ENCODE measurements at places on chromosomes 2 and 18.

DNA sequence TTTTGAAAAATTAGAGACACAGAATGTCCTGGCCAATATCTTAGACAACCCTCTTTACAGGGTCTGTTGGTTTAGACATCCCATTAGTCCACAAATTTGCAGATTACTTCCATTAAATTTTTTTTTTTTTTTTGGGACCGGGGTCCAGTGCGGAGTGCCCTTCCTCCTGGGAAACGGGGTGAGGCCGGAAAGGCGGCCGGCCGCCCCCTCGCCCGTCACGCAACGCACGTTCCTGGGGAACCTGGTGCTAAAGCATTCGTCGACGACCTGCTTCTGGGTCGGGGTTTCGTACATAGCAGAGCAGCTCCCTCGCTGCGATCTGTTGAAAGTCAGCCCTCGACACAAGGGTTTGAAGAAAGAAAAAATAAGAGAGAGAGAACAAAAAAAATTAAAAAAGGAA lies 21.5 kb upstream of the RBFA start:
- no peak for DNase-seq

DNA sequence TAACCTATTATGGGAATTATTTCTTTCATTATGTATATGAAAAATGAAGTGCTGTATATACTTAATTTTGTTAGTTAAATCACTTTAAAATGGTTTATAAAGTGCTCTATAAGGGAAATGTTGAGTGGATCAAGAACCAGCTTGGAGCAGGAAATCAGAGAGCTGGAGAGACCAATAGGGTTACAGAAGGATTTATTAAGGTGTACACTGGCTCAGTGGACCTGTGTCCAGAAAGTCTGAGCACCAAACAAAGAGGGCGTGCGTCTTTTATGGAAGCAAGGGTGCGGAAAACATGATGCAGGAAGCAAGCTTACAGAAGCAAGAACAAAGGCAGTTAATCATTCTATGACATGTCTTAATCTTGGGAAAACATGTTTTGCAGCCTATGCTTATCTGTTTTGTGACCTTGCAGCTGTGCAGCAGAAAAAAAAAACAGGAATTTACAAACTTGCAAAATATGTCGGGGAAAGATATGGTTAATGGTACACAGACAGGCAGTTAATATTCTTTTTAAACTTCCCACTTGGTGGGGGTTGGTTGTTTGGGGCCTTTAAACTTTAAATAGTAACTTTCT lies 65.2 kb upstream of the SLC35G4 start:
- DNase-seq = no peak

- no peak for DNase-seq
These were observed 428.7 kb upstream of the ID2 start for GRCh38 chr2:8252997-8253694.

- DNase-seq = no peak
These were observed 22.6 kb upstream of the CALCRL start for GRCh38 chr2:187470698-187471097.

- DNase-seq = no peak
These were observed 30.0 kb downstream of the SERPINB8 start for GRCh38 chr18:63999871-64000270.

DNA sequence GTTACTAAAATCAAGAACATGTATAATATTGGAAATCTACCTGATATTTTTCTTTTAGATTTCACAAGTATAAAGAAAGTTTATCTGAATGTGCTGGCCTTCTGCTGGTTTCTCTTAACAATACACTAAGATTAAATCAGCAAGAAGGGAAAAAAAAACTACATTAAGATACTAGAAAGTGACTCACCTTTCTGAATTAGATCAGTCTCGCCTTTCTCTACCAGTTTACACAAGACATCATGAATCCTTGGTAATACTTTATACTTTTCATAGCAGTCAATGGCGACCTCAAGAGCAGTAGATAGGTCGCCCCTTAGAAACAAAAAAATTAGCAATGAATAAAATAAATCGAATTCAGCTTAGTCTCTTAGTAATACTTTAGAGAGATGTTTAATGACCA lies 61.2 kb downstream of the LRPPRC start:
- DNase-seq = no peak

GRCh38 chr2:102276549-102277201 lies 34.7 kb upstream of the IL1RL1 start:
- no peak for DNase-seq

GRCh38 chr2:157784823-157785175 lies 91.3 kb downstream of the ACVR1 start:
- no peak for DNase-seq

GRCh38 chr2:161367675-161368074 lies 48.4 kb upstream of the TBR1 start:
- no peak for DNase-seq

- no peak for DNase-seq
These were observed 45.1 kb upstream of the SERTAD2 start for GRCh38 chr2:64698668-64699444.

GRCh38 chr18:9017167-9017904 lies 85.2 kb upstream of the NDUFV2 start:
- DNase-seq = peak; percentile 78

DNA sequence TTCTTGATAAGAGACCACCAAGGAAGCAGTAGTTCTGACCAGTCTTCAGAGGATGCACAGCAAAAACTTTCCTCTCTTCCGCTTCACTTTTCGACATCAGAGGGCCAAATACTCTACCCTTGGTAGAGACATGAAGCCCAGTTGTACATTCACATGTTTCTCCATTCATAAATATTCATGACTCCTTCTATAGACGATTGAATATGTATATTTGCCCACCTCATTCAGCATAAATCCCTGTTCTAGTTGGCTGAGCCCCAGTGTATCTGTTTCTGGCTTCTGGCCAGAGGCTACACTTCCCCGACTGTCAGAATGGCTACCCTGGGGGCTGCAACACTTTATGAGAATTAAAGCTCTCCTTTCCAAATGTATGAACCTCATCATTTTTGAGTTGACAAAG lies 258.5 kb downstream of the ASXL3 start:
- DNase-seq = no peak

- DNase-seq = no peak
These were observed 10.2 kb downstream of the RAB10 start for GRCh38 chr2:26043862-26044696.

GRCh38 chr2:152037743-152038435 lies 61.0 kb downstream of the CACNB4 start:
- DNase-seq = no peak

DNA sequence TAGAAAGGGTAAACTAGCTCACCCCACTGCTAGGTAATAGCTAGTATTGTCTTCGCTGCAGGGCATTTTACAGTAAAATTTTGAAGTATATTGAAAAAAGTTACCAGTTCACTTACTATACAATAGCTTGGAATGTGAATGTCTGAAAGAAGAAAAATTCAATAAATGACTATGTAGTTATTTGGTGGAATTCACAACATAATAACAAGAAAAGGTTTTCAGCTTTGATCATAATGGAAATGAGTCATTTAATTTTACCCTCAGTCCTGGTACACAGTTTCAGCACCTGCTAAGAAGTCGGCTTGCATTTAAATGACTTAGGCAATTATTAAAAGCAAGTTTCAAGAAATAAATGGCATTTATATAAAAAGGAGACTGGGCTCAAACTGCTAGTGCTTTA lies 90.4 kb downstream of the NUP35 start:
- no peak for DNase-seq

DNA sequence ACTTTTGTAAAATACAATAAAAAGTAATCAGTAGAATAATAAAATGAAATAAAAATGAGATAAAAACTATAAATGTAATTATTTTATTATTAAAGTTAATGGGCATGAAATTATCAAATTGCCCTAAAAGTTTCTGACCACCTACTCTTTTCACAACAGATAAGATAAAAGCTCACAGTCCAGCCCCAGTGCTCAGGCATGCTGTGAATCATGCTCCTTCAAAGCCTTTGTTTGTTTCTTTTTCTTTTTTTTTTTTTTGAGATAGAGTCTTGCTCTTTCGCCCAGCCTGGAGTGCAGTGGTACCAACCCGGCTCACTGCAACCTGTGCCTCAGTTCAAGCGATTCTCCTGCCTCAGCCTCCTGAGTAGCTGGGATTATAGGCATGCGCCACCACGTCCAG lies 181.7 kb downstream of the ANKRD44 start:
- no peak for DNase-seq

DNA sequence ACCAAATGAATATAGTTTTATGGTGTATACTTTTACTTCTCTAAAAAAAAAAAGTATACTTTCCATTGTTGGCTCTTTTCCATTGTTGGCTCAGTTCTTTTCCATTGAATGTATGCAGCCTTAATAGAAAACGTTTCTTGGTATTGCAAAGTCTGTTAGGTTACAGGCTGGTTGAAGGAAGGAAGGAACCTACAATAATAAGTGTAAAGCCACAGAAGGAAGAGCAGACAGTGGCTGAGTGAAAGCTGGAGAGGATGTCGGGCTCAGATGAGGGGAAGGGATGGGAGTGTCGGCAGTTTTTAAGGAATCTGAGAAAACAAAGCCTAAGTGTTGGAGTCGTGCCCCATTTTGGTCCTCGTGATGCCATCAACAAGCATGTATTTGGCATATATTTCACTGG lies 6.8 kb downstream of the COPS8 start:
- no peak for DNase-seq

DNA sequence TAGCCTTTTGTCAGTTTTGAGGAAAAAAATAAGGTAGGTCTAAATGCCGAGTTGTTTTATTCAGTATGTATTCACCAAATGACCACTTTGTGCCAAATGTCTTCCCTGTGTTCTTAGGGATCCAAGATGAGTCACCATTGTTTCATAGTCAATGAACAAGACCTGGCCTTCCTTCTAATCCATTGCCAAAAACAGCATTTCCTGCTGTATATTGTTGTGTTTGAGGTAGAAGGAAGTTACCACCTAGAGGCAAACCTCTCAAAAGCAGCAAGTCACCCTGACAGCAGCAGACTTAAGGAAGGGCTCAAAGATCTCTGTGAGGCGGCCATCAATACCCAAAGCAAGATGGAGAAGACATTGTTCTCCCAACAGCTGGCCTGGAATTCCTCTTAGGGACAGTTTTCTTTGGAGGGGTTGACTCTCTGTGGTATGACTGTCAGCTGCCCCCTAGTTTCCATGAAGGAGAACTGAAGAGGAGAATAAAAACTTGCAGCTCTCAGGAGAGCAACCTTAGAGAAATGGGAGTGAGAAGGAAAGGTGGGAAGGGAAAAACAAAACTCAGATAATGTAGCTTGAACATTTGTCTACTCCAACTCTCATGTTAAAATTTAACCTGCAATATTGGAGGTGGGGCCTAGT lies 328.3 kb downstream of the LRATD1 start:
- no peak for DNase-seq

DNA sequence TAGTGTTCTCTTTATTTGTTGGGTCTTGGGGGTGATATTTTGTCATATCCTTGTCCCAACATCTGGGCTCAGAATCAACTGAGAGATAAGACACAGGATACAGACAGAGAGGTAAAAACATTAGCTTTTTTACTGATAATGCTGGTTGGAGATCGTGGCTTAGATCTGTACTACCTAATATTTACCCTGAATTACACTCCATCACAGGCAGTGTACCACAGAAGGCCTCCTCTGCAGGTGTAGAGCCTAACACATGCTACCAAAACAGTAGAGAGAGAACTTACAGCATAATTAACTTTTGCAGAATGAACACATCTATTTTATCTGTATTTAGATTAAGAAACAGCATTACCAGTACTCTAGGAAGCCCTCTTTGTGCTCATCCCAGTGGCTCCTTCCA lies 6.8 kb downstream of the AGPS start:
- DNase-seq = no peak

- DNase-seq = no peak
These were observed 186.9 kb upstream of the SALL3 start for GRCh38 chr18:78792736-78793135.

DNA sequence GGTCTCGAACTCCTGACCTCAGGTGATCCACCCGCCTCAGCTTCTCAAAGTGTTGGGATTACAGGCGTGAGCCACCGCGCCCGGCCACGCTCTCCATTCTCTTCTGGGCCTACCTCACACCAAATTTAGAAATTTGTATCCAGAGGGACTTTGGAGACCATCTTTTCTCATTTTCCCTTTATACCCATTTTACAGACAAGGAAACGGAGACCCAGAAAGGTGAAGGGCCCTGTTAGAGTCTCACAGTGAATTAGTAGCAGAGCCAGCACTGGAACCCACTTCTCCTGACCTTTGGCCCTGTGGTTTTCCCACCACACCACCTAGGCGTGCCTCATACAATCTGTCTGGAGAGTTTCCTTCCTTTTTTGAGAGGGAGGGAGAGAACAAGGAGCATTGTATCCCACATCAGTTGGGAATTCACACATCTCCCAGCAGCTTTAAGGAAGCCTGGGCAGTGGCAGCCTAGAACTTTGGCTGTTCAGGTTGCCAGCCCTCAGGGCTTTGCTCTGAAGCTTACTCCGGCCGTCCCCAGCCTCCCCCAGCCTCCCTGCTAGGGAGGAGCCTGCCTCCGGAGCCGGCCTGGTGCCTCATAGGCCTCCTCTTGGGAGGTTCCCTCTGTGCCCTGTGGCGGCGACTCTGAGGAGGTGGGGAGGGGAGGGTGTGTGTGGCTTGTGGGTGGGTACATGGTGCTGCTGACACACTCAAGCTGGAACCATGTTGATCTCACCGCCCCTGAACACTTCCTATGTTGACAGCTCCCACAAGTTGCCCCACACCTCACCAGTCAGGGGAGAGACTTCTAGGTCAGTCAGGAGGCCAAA lies 13.8 kb downstream of the FOSL2 start:
- peak; percentile 29 for DNase-seq

GRCh38 chr2:242024751-242025355 lies 155.3 kb downstream of the RTP5 start:
- DNase-seq = no peak

- no peak for DNase-seq
These were observed 19.4 kb downstream of the SP100 start for GRCh38 chr2:230435431-230435830.

DNA sequence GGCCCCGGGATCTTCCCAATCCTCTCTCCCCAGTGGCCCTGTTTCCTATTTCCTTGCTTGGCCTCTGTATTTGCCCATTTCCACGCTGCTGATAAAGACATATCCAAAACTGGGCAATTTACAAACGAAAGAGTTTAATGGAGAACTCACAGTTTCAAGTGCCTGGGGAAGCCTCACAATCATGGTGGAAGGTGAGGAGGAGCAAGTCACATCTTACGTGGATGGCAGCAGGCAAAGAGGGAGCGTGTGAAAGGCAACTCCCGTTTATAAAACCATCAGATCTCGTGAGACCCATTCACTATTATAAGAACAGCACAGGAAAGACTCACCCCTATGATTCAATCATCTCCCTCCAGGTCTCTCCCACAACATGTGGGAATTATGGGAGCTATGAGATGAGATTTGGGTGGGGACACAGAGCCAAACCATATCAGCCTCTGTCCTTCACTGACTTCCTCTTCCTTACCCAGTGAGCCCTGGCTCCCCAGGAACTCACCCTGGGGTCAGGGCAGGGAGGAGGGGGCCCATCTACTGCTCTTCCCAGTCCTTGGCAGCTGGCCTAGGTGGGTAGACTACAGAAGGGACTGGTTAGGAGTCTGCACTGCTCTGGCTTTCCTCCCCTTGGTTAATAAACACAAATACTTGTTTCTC lies 105.8 kb upstream of the MYCN start:
- no peak for DNase-seq
